ENCODE measurements at places on chromosomes 2 and 18. TPM values are rescaled to one million over a fixed set of nuclear protein-coding genes. Genes with fewer than 3 reads are reported as not detected.

- no peak for DNase-seq
Measured at GRCh38 chr2:105769504-105769903, 24.8 kb downstream of the NCK2 start.

GRCh38 chr2:12778811-12779579 is 62.3 kb downstream of the TRIB2 start:
- DNase-seq: no peak

DNA sequence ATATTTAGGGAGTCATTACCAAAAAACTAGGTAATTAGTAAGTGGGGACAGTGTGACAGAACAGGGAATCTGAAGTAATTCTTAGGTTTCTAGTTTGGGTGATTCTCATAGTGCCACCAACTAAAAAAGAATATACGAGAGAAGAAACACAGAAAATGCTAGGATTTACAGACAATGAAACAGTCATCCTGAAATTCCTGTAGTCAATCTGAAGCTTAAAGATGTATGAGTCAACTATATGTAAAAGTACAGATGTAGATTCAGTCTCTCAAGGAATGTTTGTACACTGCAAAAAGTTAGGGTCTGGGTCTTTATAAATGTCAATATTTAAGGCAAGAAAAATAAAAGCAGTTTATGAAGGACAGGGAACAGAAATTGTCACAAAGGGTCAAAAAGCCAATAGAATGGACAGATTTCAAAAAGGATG is 107.0 kb downstream of the STRN start:
- no peak for DNase-seq

- peak; percentile 7 for DNase-seq
Measured at GRCh38 chr2:5520463-5520972, 171.7 kb upstream of the SOX11 start.

GRCh38 chr2:200649724-200650123 is 63.9 kb downstream of the AOX1 start:
- DNase-seq: no peak

DNA sequence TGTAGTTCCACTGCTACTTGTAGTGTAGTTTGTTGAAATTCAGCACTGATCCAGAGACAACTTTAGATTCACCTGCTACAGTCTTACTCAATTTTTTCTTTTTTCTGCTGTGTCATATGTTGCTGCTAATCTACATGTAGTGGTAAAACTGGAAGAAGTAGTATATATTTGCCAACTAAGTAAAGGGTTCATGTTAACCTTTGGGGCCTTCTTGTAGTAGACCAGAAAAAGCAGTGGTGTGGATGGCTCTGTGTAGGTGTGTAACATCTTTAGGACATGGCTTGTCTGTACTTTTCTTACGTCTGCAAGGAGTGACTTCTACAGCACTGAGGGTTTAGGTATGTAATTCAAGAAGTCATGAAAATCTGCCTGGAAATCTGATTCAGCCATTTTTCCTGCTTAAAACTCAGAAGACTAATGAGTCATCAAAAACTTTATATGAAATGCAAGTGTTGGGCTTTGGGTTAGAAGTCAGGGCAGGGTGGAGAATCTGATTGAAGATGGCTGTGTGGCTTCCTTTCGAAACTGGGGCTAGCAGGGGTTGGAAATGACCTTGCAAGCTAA is 8.4 kb downstream of the PTPRM start:
- peak; percentile 45 for DNase-seq

DNA sequence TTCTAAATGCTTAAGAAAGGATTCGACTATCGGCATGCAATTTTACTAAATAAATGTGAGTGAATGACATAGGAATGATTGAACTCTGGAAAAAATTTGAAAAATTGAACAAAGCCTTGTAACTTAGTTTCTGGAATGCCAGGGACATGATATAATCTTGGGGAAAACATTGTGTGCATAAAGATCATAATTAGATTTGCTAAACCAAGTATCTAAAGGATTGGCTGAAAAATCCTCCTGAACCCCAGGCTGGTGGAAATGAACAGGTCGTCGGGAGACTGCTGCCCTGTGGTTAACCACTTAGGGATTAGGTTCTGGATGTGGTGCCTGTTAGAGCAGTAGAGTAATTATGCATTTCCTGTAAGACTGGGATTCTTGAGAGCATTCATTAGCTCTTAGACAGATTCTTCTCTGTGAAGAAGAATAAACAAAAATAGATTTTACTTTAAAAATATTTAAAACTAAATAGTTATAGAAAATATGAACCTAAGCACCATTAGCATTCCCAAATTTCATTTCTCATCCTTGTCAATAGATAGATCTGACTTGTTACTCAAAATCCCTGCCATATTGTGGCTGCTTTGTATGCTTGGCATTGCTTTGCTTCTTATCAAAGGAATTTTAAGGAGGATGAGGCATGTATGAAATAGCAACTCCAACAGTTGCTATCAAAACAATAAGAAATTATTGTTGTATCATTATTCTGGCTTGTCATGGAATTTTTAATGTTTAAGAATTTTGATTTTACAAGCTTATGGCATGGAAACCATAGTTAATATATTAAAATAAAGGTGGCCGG is 55.9 kb downstream of the LYPD6B start:
- peak; percentile 83 for DNase-seq

GRCh38 chr18:46174342-46175041 is 70.3 kb downstream of the HAUS1 start:
- no peak for DNase-seq

DNA sequence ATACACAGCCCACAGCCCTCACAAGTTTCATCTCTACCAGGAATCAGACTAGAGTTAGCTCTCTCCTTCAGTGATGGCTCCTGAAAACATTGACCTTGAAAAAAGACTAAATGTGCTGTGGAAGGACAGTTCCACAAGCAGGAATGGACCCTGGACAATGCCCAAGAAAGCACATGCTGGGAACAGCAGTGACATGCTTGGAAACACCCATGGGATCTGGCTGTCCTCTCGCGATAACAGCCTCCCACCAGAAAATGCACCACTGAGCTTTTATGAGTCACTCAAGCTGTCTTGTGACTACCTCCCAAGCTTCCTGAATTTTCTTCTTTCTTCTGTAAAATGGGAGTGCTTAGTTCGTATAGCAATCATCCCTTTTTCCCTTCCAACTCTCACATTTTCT is 269.2 kb downstream of the LRATD1 start:
- DNase-seq: no peak

DNA sequence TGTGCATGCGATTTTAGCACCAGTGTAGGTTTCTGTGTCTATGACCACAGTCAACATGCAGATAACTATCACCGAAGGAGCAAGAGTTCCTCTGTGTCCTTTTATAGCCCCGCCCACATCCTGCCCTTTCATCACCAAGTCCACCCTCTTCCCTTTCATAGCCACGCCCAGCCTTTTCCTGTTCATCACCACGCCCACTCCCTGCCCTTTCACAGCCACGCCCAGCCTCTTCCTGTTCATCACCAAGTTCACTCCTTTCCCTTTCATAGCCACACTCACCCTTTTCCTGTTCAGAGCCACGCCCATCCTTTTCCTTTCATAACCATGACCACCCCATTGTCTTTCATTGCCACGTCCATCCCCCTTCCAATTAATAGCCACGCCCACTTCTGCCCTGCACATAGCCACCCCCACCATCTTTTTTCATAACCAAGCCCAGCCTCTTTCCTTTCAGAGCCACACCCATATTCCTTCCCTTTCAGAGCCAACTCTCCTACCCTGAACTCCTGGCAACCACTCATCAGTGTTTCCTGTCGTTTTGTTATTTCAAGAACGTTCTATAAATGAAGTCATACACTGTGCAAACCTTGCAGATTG is 273.9 kb downstream of the MYT1L start:
- DNase-seq: peak; percentile 26

GRCh38 chr2:60964651-60965498 is 52.6 kb upstream of the PEX13 start:
- no peak for DNase-seq

- peak; percentile 71 for DNase-seq
Measured at GRCh38 chr2:43676322-43677050, at the start of gene C1GALT1C1L. TSS of gene C1GALT1C1L (minus strand) at chr2:43676429. CDS start at chr2:43676322, 107 bp downstream.

DNA sequence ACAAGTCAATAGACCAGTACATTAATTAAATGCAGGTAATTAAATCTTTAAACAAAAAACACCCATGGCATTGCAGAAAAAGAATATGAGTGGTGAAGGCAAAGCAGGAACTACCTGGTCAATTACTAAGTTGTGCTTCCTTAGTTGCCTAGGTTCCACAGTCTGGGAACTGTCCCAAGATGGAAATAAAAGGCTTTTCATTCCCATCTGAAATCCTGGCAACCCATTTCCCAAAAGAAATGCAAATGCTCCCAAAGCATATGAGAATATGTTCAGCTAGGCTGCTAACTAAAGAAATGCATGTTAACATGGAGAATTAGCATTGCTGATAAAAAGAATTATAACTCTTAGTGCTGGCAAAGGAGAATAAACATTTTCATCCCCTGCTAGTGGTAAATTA is 177.8 kb downstream of the TMEM163 start:
- no peak for DNase-seq

DNA sequence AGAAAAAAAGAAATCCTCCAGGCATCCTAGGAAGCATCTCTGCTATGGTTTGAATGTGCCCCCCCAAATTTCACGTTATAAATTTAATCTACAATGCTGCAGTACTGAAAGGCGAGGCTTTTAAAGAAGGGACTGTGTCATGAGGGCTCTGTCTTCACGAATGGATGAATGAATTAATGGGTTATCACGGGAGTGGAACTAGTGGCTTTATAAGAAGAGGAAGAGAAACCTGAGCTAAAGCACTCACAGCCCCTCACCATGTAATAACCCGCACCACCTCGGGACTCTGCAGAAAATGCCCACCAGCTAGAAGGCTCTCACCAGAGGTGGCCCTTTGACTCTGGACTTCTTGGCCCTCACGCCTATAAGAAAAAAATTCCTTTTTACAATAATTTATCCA is 27.6 kb downstream of the RNU4ATAC start:
- no peak for DNase-seq

GRCh38 chr2:113282747-113283533 is 4.2 kb upstream of the PAX8 start:
- peak; percentile 84 for DNase-seq

DNA sequence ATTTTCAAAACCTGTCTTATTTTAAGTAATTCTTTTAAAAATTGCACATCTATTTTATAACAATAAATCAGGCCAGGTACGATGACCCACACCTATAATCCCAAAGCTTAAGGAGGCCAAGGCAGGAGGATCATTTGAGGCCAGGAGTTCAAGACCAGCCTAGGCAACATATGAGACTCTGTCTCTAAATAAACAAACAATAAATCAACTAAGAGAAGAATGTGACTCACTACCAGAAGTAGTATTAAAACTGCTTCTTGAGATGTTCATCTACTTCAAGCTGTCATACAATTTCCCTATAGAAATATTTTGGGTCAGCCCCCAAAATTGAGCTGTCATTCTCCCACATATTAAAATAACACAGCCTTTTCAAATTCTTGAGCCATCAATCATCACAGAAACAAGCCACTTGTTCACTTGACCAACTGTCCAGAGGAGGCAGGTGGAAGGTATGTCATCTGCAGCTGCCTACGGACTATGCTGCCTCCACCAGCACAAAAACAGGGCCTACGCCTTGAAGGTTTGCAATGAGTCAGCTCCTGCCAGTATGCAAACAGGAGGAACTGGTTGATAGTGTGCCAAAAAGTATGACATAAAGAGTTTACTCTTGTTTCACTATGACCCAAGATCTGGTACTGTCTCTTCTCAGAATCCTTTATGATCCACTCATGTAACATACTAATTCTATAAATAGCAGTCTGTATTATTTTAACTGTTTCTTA is 33.6 kb downstream of the KIDINS220 start:
- DNase-seq: peak; percentile 85

DNA sequence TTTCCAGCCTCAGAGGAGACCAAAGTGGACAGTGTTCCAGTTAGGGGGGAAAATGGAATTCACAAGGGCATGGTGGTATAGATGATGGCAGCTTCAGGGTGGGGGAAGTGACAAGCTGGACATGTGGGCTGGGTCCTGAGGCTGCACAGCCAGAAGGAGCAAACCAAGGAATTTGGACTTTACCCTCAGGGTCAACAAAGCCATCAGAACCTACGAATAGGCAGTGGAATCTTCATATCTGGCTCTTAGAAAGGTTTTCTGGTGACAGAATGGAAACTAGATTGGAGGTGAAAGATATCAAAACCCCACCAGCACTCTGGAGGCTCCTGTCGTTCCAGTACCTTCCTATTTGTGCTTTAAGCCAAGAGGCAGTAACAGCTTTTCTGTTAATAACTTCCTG is 127.1 kb downstream of the SETBP1 start:
- no peak for DNase-seq

- DNase-seq: no peak
Measured at GRCh38 chr2:98952966-98953365, 16.9 kb upstream of the CRACDL start.

DNA sequence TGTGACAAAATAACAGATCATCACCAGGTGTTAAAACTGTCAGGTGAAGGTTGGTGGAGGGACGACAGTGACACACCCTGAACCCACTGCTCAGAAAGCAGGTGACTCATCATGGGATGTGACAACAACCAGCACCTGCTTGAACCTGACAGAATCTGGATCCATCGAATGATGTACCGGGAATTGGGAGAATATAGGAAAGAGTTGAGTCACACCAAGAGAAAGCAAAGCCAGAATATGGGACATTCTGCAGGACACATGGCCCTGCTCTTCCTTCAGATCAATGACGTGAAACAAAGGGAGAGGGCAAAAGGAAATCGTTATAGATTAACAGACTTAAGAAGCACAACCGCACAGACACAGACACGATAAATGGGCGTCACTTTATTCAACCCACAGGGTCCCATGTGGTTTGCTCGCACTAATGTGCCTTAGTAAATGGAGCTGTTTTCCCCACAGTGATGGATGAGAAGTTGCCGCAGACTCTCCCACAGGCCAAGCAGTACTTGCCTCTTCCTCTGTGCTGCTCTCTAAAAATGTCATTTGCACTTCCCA is 100.1 kb downstream of the CRACDL start:
- no peak for DNase-seq

- peak; percentile 68 for DNase-seq
Measured at GRCh38 chr2:166373951-166374350, 1.8 kb downstream of the SCN9A start.

- DNase-seq: no peak
Measured at GRCh38 chr2:118714118-118714517, 133.3 kb downstream of the EN1 start.

GRCh38 chr2:235793163-235793752 is 299.4 kb downstream of the AGAP1 start:
- no peak for DNase-seq

GRCh38 chr2:219565130-219566080 is 5.9 kb downstream of the OBSL1 start:
- DNase-seq: no peak

UCN gene
- 0.48 TPM for total RNA-seq

POTEC gene
- total RNA-seq: not detected

TFPI gene
- total RNA-seq: 57.2 TPM

KLHL30 gene
- not detected for total RNA-seq

IL1B gene
- total RNA-seq: 57.5 TPM

ERBB4 gene
- total RNA-seq: not detected

CCT4 gene
- 301 TPM for total RNA-seq

B3GNT7 gene
- total RNA-seq: 0.60 TPM

NT5C1B gene
- total RNA-seq: not detected

RBKS gene
- 1.8 TPM for total RNA-seq

MPHOSPH10 gene
- total RNA-seq: 21.7 TPM

RAD51AP2 gene
- total RNA-seq: not detected

CHRND gene
- total RNA-seq: not detected

EHD3 gene
- total RNA-seq: 20.0 TPM

C18orf54 gene
- total RNA-seq: 7.6 TPM

ADCYAP1 gene
- total RNA-seq: 0.10 TPM

PROM2 gene
- 2.4 TPM for total RNA-seq

TDRD15 gene
- total RNA-seq: not detected

ZC3H15 gene
- 97.4 TPM for total RNA-seq

ASIC4 gene
- total RNA-seq: not detected

CNTNAP5 gene
- not detected for total RNA-seq
